Fibroblast of skin of scalp (primary cell): ENCODE measurements at places on chromosomes 11 and 22.

GRCh38 chr11:2128130-2128510 is 11.1 kb downstream of the IGF2 start:
- no peak for DNase-seq

GRCh38 chr11:2481253-2481652 is 36.4 kb downstream of the KCNQ1 start:
- no peak for DNase-seq

DNA sequence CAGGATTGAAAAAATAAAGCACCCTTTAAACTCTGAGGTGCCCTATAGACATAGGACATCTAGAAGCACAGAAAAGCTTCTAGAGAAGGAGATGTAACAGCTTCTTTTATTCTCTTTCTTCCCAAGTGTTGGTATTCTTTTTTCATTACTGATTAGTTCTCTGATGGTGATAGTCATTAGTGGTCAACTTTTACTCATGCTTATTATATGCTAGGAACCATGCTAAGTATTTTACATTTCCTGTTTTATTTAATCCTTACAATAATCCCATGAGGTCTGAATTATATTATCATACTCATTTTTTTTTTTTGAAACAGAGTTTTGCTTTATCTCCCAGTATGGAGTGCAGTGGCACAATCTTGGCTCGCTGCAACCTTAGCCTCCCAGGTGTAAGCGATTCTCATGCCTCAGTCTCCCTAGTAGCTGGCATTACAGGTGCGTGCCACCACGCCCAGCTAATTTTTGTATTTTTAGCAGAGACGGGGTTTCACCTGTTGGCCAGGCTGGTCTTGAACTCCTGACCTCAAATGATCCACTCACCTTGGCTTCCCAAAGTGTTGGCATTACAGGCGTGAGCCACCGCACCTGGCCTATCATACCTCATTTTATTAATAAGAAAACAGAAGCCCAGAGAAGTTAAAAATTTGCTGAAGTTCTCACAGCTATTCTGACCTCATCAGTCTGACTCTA is 3.0 kb downstream of the C11orf52 start:
- peak; percentile 35 for DNase-seq

DNA sequence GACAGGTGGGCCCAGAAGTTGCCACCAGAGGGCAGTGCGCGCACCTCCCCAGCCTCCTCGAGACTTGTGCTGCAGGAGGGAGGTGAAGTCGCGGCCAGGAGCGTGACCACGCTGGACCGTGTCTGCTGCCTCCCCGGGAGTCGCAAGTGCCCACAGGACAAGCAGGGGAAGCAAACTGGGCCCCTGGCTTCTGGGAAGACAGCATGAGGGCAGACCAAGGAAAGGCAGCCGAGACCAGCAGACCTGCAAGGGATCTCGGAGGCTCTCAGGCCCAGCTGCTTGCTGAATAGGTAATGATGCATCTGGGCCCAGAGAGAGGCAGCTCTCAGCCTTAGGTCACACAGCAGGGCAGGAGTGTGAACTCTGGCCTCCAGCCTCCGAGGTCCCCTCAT is 17.0 kb upstream of the IL2RB start:
- DNase-seq = peak; percentile 73

GRCh38 chr11:9738116-9738515 is 74.2 kb downstream of the SWAP70 start:
- DNase-seq = no peak

GRCh38 chr22:29450222-29450621 is 11.8 kb downstream of the RFPL1 start:
- DNase-seq = no peak

DNA sequence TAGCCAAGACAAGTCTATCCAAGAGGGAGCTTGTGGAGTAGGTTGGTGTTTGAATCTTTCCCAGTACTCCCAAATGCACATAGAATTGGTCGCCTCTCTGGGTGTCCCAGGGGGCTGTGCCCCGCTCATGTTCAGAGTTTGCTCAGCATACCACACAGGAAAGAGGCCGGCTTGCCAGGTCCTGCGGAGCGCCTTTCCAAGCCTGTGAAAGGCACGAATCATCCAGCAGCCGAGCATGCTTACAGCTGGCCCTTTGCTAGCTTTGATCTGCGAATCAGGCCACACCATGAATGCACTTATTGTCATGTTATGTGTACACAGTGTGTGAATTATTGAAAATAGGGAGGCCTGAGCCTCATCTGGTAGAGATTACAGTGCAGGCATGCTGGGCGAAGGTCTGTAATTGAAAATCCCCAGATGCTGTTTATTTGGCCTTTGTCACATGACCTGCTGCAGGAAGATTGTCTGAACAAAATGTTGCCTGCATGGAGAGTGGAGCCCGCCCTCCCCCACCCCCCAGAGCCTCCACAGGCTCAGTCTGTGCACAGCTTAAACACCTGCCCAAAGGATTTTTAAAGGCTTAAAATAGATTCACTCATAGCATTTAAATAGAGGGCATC is 163.3 kb upstream of the RASSF10 start:
- DNase-seq = peak; percentile 57

DNA sequence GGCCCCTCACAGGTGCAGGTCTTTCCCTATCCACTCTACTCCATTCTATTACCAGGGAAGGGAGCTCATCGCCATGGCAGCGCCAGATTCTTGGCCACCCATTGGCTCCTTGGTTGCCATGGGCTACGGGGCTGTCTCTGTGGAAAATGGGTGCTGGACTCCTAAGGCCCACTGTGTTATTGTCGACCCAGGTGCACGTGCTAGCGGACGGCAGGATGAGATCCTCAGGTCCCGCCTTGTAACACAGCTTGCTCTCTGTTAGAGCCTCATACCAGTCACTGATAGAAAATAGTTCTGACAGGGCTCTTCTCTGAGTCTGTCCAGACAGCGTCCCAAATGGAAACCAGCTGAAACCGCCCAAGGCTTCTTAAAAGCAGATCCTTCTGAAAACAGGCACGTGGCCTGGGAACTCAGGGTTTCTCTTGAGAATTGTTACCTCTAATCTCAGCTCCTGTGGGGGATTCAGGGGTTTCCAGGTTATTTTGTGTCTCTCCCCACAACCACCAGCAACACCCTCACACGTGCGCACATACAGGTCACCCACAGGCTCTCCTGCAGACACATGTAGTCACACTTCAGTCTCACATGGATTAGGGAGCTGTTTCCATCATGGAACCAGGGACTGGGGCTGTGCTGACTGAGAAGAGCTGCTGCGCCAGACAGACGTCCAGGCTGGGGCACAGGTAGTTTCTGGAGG is 1.5 kb downstream of the TUB start:
- peak; percentile 20 for DNase-seq

- DNase-seq = no peak
Observed at GRCh38 chr22:38871360-38872171, 450 bp downstream of the CBX6 start.

GRCh38 chr22:17789379-17790200 is 15.3 kb upstream of the BID start:
- DNase-seq = no peak

DNA sequence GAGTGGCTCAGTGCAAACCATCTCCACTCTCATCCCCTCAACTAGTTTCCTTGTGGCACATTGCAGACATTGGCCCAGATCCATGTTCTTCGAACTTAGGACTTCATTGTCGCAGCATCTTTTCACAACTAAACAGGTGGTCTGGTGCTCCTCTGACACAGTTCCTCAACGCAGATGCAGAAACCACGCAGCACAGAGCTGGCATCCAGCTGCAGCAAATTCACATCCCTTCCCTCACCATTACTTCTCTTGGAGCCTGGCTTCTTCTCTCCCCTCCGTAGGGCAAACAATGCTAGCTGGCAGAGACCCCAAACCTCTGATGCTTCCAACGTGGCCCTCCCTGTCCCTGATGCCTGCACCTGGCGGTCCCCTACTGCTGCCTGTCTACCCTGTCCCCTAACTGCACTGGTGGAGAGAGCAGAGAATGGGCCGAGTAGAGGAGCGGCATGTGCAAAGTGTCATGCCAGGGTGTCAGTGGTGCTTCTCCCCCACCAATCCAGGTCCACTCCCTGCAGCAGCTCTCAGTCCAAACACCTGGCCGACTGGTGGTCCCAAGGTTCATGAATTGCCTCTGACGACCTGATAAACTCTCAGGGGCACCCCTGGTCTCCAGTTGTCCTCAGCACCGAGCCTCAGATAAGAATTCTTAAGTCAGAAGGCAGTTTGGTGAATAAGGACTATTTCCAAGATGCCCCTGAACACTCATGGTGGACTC is 18.1 kb downstream of the TMPRSS13 start:
- no peak for DNase-seq

- no peak for DNase-seq
Observed at GRCh38 chr11:95750101-95750500, 39.5 kb downstream of the FAM76B start.

DNA sequence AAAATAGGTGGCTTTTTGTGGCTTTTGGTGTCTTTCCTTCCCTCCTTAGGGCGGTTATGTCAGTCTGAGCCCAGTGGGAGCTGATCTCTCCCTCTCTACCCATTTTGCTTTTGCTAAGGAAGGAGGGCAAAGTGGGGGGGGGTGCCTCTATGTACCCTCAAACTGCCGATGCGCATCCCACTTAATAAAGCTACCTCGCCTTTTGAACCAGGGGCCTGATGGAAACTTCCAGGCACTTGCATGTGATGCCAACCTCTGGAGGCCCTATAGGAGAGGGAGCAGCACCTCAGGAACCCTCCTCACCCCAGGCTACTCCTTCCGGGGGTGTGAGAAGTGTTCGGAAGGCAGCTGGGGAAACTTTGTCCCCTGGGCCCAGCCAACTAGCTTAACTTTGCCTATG is 97.0 kb upstream of the HSD17B12 start:
- no peak for DNase-seq

- no peak for DNase-seq
Observed at GRCh38 chr11:121581607-121582006, 128.8 kb upstream of the SORL1-AS1 start.

GRCh38 chr11:125701858-125702621 is 21.4 kb upstream of the ACRV1 start:
- DNase-seq = no peak

- peak; percentile 85 for DNase-seq
Observed at GRCh38 chr11:86800076-86800959, at the start of gene PRSS23. Gene PRSS23, plus strand, starts transcription at chr11:86800542. Its CDS starts 7,102 bp downstream, at chr11:86807644.

GRCh38 chr11:31340903-31341572 is 28.5 kb downstream of the DCDC1 start:
- peak; percentile 13 for DNase-seq

GRCh38 chr22:28885939-28886338 is 2.6 kb downstream of the ZNRF3 start:
- no peak for DNase-seq

GRCh38 chr11:70734379-70734778 is 336.1 kb downstream of the CTTN start:
- no peak for DNase-seq

- no peak for DNase-seq
Observed at GRCh38 chr11:122030286-122030685, 85.7 kb downstream of the BLID start.

DNA sequence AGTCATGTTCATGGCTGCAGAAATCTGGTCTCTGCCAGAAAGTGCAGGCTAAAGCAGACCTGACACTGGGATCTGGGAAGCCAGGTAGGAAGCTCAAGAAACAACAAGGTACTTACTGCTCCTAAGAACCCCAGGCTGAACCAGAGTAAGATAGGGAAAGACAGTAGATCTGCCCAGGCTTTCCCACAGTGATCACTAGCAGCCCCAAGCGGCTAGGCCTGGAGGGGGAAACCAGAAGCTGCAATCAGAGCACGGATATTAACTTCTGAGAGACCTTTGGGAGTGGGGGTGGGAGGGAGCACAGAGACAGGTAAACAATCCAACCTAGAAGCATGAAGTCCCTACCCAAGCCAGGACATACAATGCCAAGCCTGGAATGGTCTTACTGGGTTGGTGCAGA is 135.2 kb upstream of the C11orf58 start:
- DNase-seq = no peak

DNA sequence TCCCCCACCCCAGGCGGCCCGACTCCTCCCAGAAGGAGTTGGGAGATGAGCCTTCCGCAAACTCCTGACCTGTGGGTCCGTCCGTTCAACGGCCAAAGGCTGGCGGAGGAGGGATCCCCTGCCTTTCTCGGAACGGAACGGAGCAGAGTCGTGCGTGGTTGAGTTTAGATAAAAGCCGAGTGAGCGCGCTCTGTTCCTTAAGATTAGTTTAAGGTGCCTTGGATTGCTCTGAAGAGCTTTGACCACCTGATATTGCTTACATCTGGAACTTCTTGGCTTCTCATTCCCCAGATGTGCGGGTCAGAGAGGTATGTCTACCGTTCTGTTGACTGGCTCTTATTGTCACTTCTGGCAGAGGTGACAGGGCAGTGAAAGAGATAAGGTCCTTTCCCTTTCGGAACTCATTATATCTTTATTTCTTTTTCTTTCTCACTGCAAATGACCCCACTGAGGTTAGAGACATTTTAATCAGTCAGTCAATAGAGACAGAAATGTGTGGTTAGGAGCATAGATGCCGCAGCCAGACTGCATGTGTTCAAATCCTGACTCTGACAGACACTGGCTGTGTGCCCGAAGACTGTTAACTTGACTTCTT is at the start of gene TRIM6:
Gene TRIM6, plus strand, starts transcription at position 31 of the 595 bp plus-strand sequence. Its CDS starts 261 bp downstream, at position 292.
- DNase-seq = peak; percentile 48

DNA sequence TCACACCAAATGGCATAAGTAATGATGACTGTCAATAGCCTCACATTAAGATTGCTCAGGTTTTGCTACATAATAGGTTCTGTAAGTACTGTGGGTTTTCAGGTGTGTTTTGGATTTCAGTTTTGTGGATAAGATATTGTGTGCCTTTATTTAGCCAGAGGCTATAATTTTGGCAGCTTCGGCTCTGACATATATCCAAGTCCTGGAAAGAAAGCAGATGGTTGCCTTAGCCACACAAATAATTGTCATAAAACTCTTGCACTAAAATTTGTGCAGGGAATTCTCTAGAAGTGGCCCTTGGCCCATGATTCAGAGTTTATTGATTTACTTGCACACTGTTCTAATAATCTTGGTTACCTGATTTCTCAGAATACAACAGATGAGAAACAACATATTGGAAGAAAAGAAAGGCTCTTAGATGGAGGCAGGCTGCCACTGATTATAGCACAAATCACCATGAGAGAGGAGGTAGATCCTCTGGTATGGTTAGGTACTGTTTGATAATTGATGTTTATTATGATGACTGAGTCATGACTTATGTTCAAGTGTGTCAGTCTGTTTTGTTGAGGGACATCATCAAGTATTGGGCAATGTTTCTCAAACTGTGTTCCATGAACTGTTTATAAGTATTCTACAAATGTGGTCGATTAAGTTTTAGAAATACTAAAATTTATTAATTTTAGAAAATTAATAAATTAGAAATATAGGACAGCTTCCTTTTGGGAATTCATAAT is 9.6 kb downstream of the REXO2 start:
- no peak for DNase-seq

DNA sequence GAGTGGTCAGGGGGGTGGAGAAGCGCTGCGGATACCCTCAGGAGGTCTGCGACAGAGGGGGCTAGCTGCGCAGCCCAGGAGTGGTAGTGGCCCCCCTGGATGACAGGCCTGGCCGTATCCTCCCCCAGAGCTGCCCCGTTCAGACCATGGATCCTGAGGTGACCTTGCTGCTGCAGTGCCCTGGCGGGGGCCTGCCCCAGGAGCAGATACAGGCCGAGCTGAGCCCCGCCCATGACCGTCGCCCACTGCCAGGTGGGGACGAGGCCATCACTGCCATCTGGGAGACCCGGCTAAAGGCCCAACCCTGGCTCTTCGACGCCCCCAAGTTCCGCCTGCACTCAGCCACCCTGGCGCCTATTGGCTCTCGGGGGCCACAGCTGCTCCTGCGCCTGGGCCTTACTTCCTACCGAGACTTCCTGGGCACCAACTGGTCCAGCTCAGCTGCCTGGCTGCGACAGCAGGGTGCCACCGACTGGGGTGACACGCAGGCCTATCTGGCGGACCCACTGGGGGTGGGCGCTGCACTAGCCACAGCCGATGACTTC is 505 bp downstream of the NUDT22 start:
- no peak for DNase-seq

GRCh38 chr11:123000721-123001120 is 19.1 kb upstream of the BSX start:
- DNase-seq = no peak

GRCh38 chr11:57815877-57816276 is 54.3 kb downstream of the CTNND1 start:
- no peak for DNase-seq
